ENCODE measurements at places on chromosomes 5 and 9. TPM values are rescaled to one million over a fixed set of nuclear protein-coding genes. Genes with fewer than 3 reads are reported as not detected.

ADAMTS6 gene
- total RNA-seq: 1.9 TPM

- H3K4me1 ChIP-seq: no peaks in the 10 kb centered on the region
- no peaks in the 10 kb centered on the region for H3K36me3 ChIP-seq
- peaks cover 2% of the 10 kb centered on the region for H3K27me3 ChIP-seq
- H3K27ac ChIP-seq: no peak overlapping the region
- H3K4me3 ChIP-seq: no peak overlapping the region
These were observed 290.0 kb downstream of the ARRDC3 start for GRCh38 chr5:91092859-91093783.

DNA sequence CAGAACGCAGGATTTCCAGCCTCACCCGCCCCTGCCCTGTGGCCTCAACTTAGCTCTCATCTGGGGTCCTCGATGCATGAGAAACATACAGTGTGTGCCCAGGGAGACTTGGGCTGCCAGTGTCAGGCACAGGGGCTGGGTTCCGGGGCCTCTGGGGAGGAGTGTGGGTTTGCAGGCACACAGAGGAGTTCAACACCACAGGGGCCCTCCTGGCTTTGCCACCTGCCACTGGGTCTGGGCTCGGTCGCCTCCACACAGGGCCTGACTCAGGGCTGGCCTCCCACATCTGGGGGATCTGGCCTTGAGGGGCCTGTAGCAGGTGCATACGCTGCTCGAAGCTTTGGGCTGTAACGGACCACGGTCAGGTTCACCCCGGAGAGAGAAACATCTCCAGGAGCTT, 111.6 kb downstream of the COL5A1 start:
- no peak overlapping the region for H3K27ac ChIP-seq
- H3K4me1 ChIP-seq: no peaks in the 10 kb centered on the region
- no peak for DNase-seq

CDH9 gene
- not detected for total RNA-seq

VCAN gene
- total RNA-seq: not detected

DNA sequence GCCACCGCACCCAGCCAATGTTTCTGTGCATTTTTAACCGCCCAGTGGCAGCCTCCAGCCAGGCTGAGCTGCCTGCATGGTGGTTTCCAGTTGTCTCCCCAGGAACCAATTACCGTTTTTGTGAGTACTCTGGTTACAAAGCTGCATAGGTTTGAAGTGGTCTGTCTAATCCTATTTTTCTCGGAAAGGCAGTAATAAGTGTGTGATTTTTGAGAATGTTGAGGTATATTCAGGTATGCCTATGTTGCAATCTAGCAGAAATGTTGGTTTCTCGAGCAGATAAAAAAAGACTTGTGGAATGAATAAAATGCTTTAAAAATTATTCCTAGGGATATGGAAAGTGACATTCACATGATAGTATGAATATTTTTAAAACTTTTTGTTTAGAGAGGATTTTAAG, 41.5 kb upstream of the ANKH start:
- no peak overlapping the region for H3K4me3 ChIP-seq
- H3K27me3 ChIP-seq: no peaks in the 10 kb centered on the region
- H3K27ac ChIP-seq: no peak overlapping the region
- H3K4me1 ChIP-seq: peaks cover 18% of the 10 kb centered on the region
- H3K36me3 ChIP-seq: peaks cover 2% of the 10 kb centered on the region
- no peak for DNase-seq

PLAC8L1 gene
- total RNA-seq: not detected

DNA sequence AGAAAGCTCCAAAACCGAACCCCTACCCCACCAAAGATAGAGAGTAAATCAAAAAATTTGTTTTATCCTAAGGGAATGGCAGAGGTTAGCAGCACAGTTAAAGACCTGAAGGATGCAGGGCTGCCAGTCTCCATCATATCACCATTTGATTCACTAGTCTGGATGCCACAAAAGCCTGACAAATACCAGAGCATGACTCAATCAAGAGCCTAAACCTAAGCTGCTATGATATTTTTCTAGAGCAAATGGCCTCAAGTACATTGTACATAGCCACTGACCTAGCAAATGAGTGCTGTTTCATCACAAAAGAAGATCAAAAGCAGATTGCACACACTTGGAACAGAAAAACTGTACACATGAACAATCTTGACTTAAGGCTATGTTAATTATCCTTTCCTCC, 48.0 kb downstream of the DPYSL3 start:
- H3K4me3 ChIP-seq: no peak overlapping the region
- H3K36me3 ChIP-seq: no peaks in the 10 kb centered on the region
- no peaks in the 10 kb centered on the region for H3K4me1 ChIP-seq

DNA sequence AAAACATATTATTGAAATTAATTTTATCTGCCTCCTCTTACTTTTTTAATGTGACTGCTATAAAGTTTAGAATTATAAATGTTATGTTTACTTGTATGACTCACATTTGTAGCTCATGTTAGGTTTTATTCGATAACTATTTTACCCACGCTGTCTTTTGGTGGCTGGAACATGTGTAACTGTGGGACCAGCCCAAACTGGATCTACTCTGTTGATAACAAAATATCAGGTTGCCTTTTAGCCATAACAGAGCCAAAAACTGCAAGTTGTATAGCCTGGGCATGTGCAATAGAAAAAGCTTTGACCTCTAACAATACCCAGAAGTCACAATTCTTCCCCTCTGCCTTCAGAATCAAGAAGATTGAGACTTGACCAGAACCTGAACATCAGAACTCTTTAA, 356.5 kb downstream of the PRELID2 start:
- H3K36me3 ChIP-seq: no peaks in the 10 kb centered on the region
- no peaks in the 10 kb centered on the region for H3K27me3 ChIP-seq
- no peak overlapping the region for H3K4me3 ChIP-seq
- H3K4me1 ChIP-seq: no peaks in the 10 kb centered on the region
- DNase-seq: no peak

DNA sequence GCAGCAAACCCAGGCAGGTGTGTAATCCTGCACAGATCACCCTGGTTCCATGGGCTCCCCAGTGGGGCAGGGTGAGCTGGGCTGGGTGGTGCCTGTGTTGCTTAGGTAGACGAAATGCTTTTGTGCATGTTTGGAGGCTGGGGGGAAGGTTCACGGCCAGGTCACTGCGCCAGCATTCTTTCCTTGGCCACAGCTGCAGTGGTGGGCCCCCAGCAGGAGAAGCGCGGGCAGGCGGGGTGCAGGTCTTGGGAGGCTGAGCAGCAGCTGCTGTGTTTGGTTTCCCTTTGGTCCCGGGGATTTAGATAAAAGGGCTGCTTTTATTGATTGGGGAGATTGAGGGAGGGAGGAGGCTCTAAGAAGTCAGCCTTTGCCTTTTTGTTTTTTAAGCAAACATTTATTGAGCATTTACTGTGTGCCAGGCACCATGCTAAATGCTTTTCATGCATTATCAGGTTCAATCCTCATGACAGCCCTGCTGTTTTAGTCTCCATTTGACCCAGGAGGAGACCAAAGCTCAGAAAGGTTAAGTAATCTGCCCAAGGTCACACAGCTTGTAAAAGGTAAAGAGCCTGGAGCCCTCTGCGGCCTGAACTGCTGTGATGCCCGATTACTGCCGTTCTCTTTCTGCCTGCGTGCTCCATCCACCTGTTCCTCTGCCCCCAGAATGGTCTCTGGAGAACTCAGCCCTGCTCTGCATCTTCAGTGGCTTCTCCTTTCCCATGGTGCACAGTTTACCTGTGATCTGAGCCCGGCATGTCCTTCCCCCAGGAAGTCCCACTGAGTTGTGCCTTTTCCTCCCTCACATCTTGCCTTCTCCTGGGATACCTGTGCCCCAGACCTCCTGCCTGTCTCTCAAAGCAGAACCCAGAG, 94.4 kb downstream of the MACROH2A1 start:
- no peak overlapping the region for H3K27ac ChIP-seq
- DNase-seq: no peak
- peaks cover 5% of the 10 kb centered on the region for H3K27me3 ChIP-seq
- H3K36me3 ChIP-seq: no peaks in the 10 kb centered on the region
- peaks cover 5% of the 10 kb centered on the region for H3K4me1 ChIP-seq

DNA sequence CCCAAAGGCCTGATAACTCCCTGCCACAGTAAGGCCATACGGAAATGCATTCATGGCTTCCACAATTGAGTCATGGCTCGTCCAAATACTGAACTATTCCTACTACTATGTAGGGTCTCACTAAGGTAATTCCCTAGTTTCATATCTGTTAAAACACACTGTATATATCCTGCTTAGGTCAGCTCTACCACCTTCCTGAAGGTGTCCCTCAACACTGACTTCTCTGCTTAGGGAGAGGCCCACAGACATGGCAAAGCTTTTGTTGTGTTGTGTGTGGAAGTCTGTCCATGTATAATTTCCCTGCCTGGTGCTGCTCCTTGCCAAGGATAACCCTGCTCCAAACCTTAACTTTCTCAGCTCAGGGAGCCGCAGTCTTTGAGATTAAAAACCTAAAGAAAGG, 60.4 kb downstream of the GIN1 start:
- no peak overlapping the region for H3K27ac ChIP-seq
- DNase-seq: no peak
- no peaks in the 10 kb centered on the region for H3K4me1 ChIP-seq

- no peaks in the 10 kb centered on the region for H3K27me3 ChIP-seq
- no peak for DNase-seq
- no peaks in the 10 kb centered on the region for H3K36me3 ChIP-seq
- H3K4me1 ChIP-seq: no peaks in the 10 kb centered on the region
These were observed 827.4 kb upstream of the GRAMD2B start for GRCh38 chr5:125595845-125596244.

AQP7 gene
- total RNA-seq: not detected

- no peak for DNase-seq
- peaks cover 9% of the 10 kb centered on the region for H3K4me1 ChIP-seq
- no peak overlapping the region for H3K27ac ChIP-seq
- no peaks in the 10 kb centered on the region for H3K27me3 ChIP-seq
- no peaks in the 10 kb centered on the region for H3K36me3 ChIP-seq
These were observed 351.5 kb downstream of the GADD45G start for GRCh38 chr9:89956331-89956730.

- no peaks in the 10 kb centered on the region for H3K4me1 ChIP-seq
- H3K27me3 ChIP-seq: no peaks in the 10 kb centered on the region
- H3K4me3 ChIP-seq: no peak overlapping the region
- no peaks in the 10 kb centered on the region for H3K36me3 ChIP-seq
- no peak for DNase-seq
These were observed 105.4 kb downstream of the DMRT2 start for GRCh38 chr9:1155602-1156001.

DNAI1 gene
- 0.18 TPM for total RNA-seq

- peaks cover 3% of the 10 kb centered on the region for H3K4me1 ChIP-seq
- no peak overlapping the region for H3K4me3 ChIP-seq
- no peaks in the 10 kb centered on the region for H3K27me3 ChIP-seq
- H3K27ac ChIP-seq: no peak overlapping the region
- H3K36me3 ChIP-seq: no peaks in the 10 kb centered on the region
These were observed 146.2 kb downstream of the GOLPH3 start for GRCh38 chr5:32027717-32028458.

GRCh38 chr5:104612005-104612404, 1049.4 kb upstream of the NUDT12 start:
- no peak overlapping the region for H3K4me3 ChIP-seq
- no peaks in the 10 kb centered on the region for H3K27me3 ChIP-seq
- H3K36me3 ChIP-seq: no peaks in the 10 kb centered on the region
- H3K4me1 ChIP-seq: no peaks in the 10 kb centered on the region

GRCh38 chr5:57658018-57658417, 175.4 kb upstream of the ACTBL2 start:
- peaks cover 8% of the 10 kb centered on the region for H3K27me3 ChIP-seq
- no peak overlapping the region for H3K4me3 ChIP-seq
- no peaks in the 10 kb centered on the region for H3K4me1 ChIP-seq

BNIP1 gene
- total RNA-seq: 25.2 TPM

DNA sequence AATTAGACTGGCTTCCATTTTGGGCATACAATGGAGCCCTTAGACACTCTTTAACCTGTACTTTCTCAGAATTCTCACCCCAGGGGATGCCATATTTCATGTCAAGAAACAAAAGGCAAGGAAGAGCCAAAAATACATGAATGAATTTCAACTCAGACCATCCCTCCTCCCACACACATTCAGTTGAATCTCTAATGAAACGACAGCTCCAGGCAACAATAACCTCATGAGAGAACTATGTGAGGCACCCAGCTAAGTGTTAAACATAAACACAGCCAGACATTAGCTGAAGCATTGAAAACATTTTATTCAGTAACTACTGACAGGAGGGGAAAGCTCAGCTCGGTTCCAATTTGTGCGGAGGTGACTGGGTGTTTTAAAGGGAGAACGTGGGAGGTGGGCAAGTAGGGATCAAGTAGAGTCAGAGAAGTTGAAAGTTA, 1359.1 kb upstream of the CDH9 start:
- no peaks in the 10 kb centered on the region for H3K4me1 ChIP-seq
- no peak overlapping the region for H3K4me3 ChIP-seq
- H3K36me3 ChIP-seq: no peaks in the 10 kb centered on the region
- H3K27ac ChIP-seq: no peak overlapping the region
- no peaks in the 10 kb centered on the region for H3K27me3 ChIP-seq
- DNase-seq: no peak

- H3K36me3 ChIP-seq: no peaks in the 10 kb centered on the region
- no peaks in the 10 kb centered on the region for H3K27me3 ChIP-seq
- no peak overlapping the region for H3K4me3 ChIP-seq
These were observed 23.7 kb upstream of the LOX start for GRCh38 chr5:122101636-122102285.

ADRA1B gene
- total RNA-seq: not detected

CCDC171 gene
- 2.1 TPM for total RNA-seq

DNA sequence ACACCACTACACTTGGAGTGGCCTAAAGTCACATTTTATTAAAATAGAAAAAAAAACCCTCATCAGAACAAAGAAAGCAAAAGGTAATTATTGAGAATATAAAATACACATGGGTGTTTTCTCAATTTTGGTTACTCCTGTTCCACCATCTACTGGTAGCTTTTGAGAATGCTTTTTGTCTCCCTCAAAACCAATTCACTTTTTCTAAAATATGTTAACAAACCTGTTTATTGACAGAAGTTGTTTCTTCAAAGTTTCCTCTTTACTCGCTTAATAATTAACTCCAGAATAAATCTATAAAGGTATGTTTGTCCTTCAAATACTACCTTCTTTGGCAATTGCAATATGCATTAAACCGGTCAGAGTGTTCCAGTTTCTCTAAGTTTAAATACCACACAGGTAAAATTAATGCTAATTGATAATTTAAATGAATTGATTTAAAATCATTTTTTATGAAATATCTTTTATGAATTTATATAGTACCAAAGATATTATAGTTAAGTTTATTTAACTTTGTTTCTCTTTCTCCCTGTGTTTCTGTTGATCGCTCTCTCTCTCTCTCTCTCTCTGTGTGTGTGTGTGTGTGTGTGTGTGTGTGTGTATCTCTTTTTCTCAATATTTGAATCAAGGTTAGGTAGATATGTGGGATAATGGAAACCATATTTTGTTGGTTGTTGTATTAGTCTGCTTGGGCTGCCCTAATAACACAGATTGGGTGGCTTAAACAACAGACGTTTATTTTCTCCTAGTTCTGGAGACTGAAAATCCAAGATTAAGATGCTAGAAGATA, 487.4 kb downstream of the PRDM9 start:
- no peak overlapping the region for H3K4me3 ChIP-seq
- no peaks in the 10 kb centered on the region for H3K27me3 ChIP-seq
- no peak for DNase-seq
- no peak overlapping the region for H3K27ac ChIP-seq
- H3K4me1 ChIP-seq: no peaks in the 10 kb centered on the region
- no peaks in the 10 kb centered on the region for H3K36me3 ChIP-seq

- peaks cover 14% of the 10 kb centered on the region for H3K27me3 ChIP-seq
- no peak overlapping the region for H3K4me3 ChIP-seq
- no peak for DNase-seq
- H3K4me1 ChIP-seq: no peaks in the 10 kb centered on the region
- no peaks in the 10 kb centered on the region for H3K36me3 ChIP-seq
- H3K27ac ChIP-seq: no peak overlapping the region
These were observed 199.6 kb upstream of the DAB2 start for GRCh38 chr5:39624268-39624886.

C8G gene
- total RNA-seq: 0.83 TPM
